Globus pallidus (tissue), 1 donor: ENCODE measurements at places on chromosomes 5 and 9.

DNA sequence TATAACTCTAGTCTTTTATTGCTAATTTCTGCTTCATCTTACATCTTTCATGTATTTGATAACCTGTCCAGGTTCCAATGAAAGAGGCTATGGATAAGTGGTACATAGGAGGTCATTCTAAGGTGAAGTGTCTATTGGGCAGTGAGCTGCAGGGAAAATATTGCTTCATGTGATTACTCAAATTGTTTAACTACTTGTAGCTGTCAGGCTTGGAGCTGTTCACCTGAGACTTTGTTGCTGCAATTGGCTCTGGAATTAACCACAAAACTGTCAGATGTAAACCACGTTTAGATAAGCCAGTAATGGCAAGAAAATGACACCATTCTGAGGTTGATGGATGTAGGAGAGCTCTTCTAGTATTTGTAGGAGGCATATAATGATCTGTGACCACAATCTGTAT lies 26.0 kb downstream of the ADAMTSL1 start:
- DNase-seq: no peak

GRCh38 chr9:85258823-85259370 lies 482.9 kb downstream of the AGTPBP1 start:
- peak; percentile 87 for DNase-seq

DNA sequence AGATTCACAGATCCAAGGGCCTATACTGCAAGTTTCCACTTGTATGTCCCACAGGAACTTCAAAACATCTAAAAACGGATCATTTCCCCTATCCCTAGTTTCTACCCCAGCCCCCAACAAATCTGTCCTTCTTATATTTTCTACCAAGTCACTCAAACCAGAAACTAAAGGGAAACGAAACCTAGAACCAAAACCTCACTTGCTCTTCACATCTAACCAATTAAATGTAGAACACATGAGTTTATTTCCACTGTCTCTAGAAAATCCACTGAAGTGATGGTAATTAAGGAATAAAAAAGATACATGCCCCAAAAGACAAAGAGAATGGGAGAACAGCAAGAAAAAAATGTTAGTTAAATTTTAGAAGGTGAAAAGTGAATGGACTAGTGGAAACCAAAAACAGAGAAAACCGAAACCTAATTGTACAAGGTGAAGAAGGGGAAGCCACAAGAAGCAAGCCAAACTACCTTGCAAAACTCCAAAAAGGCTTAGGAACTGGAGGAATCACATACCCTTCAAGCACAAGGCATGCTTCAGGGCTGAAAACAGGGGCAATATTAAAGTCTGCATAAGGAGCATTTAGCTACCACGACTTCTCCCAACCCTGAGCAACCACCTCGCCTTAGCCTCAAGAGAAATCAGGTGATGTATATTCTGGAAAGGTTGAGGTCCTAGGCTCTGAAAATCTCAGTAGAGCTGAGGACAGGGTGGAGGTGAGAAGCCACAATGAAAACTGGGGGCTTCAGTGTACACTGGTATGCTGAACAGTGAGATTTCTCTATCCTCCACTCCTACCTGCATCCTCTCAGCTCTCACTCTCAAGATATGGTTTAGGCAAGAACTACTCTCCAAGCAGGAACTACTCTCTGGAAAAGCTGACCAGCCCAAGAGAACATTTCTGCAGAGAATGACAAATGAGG lies 11.1 kb downstream of the SMU1 start:
- peak; percentile 52 for DNase-seq

DNA sequence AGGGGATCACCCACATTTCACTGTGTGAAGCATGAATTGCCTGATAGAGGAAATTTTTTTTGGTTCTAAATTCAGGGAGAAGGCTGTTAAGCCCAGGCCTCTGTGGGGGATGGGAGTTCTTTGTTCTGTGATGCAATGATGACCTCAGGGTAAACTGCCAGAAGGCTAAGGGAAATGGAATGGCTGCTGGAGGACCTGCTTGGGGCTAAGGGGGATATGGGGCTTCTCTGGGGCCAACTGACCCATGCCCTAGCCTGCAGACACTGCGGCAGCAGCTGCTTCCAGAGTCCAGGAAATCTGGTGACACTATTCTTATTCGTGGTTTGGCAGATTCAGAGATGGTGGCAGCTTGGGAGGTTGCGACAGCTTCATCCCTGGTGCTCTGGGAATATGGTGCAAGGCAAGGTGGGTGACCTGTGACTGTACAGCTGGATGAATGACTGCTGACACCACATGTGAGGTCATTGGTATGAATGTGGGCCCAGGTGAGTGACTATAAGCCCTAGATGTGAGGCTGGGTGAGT lies 30.3 kb downstream of the VCP start:
- no peak for DNase-seq

DNA sequence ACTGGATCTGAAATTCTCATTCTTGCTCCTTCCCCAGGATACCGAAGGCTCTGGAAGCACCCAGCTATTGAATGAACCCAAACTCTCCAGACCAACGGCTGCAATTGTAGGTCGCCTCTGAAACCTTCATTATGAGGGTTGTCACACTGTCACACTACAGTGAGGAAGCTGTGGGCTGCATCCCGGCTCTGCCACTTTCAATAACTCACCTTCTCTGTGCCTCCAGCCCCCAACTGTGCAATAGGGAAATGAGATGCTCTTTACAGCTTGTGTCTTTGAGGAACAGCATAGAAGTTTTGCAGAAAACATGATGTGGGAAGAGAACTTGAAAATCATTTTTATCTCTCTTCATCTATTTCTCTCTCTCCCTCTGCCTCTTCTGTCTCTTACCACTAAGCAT lies 69.6 kb upstream of the TGFBR1 start:
- no peak for DNase-seq

- DNase-seq: peak; percentile 29
Measured at GRCh38 chr5:178231539-178232123, 971 bp downstream of the PHYKPL start.

GRCh38 chr5:169911448-169912212 lies 68.7 kb downstream of the INSYN2B start:
- no peak for DNase-seq

- DNase-seq: no peak
Measured at GRCh38 chr9:76351006-76351405, 43.2 kb downstream of the RFK start.

DNA sequence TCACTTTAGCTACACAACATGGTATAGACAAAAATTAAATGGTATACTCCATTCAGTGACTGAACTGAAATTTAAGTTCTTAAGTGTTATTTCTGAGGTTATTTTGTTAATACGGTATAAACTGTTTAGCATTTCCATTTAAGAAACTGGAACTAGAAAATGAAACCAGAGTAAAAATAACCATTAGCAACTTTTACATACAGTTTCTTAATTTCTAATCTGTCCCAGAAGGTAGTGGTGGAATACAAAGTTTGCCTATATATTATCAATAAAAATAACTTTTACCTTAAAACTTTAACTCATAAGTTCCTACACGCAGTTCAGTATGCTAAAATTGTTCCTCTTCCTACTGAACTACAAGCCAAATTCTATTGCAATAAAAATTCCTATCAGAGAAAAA lies 10.3 kb downstream of the GOLPH3 start:
- no peak for DNase-seq

DNA sequence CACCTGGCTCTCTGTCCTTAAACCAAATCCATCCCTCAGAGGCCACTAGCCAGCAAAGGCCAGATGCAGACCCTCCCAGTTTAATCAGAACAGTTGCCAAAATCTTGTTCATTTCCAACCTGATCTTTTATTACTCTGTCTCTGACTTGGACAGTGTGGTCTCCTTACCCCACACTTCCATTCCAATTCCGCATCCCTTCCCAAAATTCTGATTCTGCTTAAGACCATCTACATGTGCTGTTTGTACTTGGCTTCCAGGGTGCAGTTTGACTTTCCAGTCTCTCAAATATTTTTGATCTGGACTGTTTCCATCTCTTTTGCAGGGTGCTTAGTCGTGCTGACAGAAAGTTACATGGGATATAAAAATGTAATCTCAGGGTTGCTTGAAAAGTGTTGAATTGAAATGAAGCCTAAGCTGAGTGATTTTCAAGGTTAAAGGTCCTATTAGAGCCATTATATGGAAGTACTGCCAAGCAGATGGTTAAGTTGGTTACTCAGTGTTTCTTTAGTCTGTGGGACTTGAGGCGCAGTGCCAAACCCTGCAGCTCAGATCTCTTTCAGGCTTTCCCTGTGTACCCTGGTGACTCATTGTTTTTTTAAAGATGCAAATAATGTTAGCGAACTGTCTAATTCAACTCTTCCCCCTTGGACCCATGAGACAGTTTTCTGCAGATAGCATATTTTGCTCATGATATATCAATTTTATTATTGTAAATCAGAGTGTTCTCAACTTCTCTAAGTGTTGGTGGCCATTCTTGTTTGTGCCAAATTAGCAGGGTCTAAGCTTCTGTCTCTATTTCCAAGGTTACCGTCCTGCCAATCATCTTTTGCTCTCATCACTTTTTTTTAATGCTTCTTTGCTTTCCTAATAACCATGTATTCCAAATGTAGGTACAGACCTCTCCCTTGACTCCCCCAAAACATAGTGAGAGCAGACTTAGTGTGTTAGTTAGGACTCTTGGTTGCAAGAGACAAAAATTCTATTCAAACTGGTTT lies 18.2 kb upstream of the DCP2 start:
- no peak for DNase-seq

GRCh38 chr5:145980259-145980658 lies 43.9 kb downstream of the SH3RF2 start:
- DNase-seq: no peak

- DNase-seq: no peak
Measured at GRCh38 chr9:35933550-35934067, 24.3 kb downstream of the SPAAR start.

- DNase-seq: no peak
Measured at GRCh38 chr5:113181853-113182490, 205.4 kb downstream of the DCP2 start.

DNA sequence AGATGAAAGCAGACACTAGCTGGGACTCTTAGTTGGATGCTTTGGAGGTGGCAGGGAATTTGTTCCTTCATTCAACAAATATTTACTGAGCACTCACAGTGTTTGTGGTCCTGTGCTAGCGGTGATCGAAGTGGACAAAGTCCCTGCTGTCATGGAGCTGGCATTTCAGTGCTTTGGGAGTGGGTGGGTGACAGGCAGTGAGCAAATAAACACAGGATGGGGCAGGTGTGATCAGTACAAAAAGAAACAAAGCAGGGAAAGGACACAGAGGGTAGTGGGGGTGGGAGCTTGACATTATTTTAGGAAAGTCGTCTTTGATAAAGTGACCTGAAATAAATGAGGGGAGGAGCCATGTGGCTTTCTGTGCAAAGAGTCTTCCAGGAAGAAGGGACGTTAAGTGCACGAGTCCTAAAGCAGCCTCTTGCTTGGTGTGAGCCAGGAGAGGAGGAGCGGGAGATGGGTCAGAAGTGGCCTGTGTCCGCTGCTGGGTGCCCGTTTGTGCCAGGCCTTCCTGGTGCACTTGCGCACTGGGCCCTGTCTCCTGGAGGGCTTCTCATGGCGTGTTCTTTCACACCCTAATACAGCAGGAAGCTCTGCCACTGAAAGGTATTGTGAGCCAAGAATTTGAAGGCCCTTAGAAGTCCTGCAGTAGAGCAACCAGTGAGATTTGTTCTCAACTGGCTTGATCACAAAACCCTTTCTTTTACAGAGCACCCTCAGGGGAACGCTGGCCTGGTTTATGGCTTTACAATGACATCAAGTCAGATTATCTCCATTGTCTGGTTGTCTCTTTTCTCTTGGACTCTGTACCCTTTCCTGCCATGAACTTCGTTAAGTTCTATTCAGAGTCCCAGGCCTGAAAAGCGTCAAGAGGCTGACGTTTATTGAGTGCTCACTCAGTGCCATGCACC lies 14.8 kb downstream of the NDST1 start:
- no peak for DNase-seq

- DNase-seq: no peak
Measured at GRCh38 chr5:56259002-56259511, 25.9 kb upstream of the ANKRD55 start.

DNA sequence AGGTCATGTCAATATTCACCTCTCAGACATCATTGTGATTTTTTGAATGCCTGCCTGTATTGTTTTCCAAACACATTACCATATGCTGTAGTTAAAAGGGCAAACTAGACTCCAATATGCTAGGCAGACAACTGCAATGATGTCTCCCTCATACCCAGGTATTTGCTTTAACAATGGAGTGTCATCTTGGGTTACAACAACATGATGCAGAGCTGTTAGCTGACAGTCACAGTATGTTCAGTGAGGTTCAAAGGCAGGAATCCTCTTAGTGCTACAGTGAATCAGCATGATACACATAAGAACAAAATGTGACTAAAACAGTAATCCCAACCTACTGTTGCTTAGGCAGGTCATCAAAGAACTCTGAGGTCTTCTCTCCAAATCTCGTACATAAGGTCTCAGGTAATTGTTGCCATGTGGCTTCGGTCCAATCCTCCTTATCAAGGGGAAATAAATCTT lies 24.0 kb downstream of the OR1J1 start:
- DNase-seq: no peak

GRCh38 chr9:101620452-101620851 lies 25.7 kb upstream of the PPP3R2 start:
- no peak for DNase-seq

DNA sequence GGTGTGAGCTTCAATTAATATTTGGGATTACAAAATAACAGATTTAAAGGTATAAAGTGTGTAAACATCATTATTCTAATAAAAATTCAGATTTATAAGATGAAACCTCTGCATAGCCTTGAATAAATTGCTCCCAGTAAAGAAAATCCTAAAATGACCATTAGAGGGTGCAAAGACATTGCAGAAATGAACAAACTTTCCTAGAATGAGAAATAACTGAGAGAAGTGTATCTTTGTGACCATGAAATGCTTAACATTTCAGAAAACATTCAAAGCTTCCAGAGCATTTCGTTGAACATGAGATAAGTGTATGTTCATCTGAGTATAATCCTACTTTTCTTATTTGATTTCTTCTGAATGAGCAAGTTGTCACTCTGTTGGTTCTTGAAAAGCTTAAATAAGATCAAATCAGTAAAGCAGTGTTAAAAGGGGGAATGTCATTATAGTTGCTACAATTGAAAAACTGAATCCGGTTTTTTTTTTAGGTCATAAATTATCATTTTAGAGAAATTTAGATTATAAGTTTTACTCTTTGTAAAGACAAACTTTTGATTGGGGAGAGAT lies 24.7 kb upstream of the NUDT12 start:
- peak; percentile 16 for DNase-seq

DNA sequence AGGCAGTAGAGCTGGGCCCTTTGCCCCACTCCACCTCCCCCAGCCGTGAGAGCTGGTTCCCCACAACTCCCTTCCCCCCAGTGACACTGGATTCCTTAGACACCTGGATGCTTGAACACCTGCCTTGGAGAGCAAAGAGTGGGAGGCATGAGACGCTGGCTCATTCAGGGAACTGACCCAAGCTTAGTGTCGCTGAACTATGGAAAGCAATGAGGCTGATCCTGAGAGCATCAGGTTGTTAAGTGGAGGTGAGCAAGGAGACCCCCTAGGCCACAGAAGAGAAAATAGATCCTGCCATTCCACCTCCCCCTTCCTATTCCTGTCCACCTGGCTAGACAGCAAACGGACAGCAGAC lies 2.0 kb downstream of the CCL19 start:
- DNase-seq: no peak

DNA sequence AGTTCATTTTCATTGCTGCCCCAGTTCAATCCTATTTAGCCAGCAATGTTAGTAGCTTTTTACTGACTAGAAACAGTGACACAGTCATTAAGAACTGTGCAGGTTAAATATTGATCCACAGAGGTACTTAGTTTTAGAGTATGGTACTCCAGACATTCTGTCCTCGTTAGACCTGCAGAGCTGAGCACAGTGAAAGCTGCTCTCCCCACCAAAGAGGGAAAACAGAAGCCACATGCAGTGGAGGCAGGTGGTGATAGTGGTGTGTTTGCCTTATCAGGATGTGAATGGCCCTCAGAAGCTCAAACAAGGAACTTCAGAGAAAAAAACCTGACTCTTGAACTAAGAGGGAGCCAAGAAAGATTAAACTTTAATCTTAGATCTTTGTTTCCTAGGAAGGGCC lies 75.5 kb downstream of the UNC13B start:
- DNase-seq: no peak
